ENCODE measurements at places on chromosomes 5 and 9.
A peak's percentile ranks its signal among the peaks of the same experiment; 100 is the strongest.

- no peak for DNase-seq
Measured at GRCh38 chr9:405341-405740, 190.7 kb downstream of the DOCK8 start.

GRCh38 chr5:102834438-102834964 lies 79.4 kb downstream of the PAM start:
- DNase-seq, result no peak

DNA sequence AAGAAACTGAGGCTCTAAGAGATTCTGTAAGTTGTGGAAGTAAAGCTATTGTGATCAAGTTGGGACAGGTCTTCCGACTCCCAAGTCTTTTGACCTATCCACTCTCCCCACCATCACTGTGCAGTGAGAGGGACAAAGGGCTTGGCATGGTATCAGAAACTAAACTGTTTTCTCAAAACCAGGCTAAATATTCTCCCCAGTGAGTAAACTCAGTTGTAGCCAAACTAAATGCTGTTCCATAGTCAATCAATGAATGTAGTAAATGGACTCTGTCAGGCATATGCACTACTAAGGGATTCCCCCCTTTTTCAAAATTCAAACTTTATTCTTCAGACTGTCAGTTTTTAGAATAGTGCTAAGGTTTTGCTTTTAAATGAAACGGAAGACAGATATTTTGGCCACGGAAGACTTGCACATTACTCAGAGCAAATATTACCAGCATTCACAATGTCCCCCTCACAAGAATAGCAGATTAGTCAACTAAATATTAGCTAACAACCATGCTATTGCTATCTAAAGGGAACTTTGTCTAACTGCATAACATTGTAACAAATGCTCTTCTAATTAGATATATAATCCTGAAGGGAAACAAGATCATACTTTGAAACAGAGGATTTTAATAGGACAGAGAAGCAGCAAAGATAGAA lies 7.1 kb downstream of the PRKAA1 start:
- no peak for DNase-seq

DNA sequence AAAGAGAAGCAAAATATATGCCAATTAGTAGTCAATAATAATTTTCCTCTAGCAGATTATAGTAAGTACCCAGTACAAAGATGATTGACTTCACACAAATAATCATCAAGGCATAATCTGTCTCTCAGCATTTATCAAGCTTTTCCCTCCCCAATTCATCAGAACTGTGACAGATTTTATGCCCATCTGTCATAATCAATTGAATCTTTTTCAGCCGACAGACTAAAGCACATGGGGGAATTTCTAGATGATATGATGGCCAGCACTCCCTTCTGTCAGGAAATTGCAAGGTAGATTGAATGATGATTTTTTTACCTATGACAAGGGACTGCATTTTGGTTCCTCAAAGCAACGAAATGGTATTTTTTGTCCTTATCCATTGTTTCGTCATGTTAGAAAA lies 227.1 kb upstream of the CYLC2 start:
- DNase-seq, result no peak

- DNase-seq, result no peak
Measured at GRCh38 chr5:161507591-161507990, 38.9 kb downstream of the GABRB2 start.

DNA sequence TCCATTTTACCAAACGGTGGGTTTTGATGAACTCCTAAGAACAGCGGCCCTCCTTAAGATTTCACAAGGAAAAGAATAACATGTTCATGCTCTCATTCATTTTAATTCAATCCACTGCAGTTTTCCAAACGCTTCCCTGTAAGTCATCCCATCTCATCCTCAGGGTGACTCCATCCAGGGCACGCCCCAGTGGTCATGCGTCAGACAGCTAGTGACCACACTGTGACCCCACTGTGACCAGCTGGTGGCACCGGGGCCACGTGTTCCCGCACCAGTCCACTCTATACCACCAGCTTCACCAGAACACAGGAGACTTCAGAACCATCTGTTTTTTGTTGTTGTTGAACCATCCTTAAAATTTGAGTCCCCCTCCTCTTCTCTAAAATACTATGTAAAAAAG lies 14.3 kb downstream of the ATPSCKMT start:
- no peak for DNase-seq

DNA sequence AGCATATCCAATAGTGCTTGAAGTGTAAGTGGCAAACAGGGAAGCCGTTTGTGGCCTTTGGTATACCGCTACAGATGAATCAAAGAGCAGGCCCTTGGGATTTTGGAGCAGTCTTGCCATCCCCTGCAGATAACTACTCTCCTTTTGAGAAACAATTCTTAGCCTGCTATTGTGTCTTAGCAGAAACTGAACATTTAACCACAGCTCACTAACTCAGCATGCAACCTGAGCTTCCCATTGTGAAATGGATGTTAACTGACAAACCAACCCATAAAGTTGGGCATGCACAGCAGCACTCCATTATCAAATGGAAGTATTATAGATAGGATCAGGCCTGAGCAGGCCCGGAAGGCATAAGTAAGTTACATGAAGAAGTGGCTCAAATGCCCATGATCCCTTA lies 315.3 kb upstream of the PTGER4 start:
- DNase-seq, result no peak

GRCh38 chr9:76456202-76456926 lies 2.6 kb upstream of the GCNT1 start:
- DNase-seq, result no peak

GRCh38 chr5:142403583-142403982 lies 78.8 kb upstream of the SPRY4 start:
- DNase-seq, result no peak

DNA sequence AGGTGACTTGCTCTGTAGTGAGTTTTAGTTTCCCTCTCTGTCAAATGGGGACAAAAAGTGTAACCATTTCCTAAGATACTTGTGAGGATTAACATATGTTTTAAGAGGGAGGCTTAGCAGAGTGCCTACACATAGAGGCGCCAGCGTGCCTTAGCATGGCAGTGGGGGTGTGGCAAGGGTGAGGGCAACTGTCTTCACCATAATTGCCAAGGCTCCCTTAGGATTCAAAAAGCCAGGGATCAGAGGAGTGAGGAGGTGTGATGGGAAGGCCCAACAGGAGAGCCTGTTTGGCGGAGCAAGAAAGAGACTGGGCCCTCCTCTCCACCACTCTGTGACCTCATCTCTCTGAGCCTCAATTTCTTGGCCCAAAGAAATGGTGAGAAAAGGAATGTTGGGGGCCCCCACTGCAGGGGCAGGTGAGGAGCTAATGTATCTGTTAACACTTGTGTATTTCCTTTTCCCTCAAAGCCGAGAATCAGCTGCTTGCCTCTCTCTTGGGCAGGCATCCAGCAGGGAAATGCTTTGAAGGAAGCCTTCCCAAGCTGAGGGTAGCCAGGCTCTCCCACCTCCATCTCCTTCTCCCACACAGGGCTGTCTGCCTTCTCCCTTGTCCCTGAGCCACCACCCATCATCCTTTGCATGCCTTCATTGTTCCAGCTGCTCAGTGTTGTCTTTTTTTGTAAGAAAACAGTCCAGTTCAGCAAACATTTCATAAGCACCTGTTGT lies 76.0 kb downstream of the DAB2IP start:
- DNase-seq, result no peak

- DNase-seq, result peak; percentile 73
Measured at GRCh38 chr9:115213818-115214334, 95.9 kb upstream of the TNC start.

DNA sequence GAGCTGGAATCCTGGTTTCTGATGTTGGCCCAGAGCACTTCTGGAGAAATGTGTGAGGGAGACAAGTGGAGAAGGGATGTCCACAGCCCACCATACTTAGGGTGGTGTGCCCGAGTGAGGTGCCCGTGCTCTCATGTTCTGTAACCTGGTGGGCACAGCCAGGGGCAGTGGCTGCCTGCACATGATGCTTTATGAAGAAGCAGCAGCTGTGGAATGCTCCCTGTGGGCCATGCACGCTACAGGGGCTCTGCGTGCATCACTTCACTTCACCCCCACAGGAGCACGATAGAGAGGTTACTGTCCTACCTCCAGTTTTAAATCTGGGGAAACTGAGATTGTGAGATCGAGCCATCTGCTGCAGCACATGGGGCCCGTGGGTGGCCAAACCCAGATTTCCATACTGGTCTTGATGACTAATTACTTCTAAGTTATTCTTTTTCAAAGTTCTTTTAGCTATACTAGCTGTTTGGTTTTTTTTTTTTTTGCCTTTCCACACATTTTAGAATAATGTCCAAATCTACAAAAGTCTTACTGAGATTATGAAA lies 441.6 kb downstream of the GADD45G start:
- no peak for DNase-seq

DNA sequence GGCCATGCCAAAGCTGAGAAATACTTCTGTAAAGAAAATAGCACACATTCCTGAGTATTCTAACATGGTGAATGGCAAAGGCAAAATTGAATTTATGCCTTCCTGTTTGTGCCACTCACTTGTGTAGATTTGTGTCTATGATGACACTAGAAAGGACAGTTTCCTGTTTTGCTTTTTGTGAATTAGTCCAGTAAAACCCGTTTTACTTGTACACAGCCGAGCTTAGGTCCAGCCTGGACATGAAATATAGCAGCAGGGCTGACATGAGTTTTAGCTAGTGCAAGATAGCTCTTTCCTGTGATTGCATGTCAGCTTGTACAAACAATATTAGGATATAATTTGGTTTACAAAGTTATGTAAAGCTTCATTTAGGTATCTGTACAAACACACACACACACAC lies 1891.7 kb upstream of the WWC1 start:
- no peak for DNase-seq

GRCh38 chr5:142716963-142717362 lies 31.1 kb upstream of the FGF1 start:
- DNase-seq, result no peak

GRCh38 chr5:37740331-37741066 lies 99.3 kb downstream of the GDNF start:
- DNase-seq, result peak; percentile 47

DNA sequence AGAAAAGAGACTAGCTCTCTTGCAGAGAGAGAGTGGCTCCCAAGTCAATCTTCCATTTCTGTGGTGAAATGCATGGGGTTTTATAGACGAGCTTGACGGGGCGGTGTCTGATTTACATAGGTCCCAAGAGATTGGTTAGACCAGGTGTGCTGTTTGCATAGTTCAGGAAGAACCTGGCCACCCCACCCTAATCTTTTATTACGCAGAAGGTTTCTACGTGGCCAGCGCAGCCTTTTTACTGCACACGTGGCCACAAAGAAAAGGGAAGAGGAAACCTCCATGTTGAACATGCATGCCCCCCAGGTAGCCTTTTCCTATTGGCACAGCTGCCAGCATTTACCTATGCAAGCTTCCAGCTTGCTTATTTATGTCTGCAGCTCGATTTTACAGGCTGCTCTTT lies 92.1 kb downstream of the CAVIN4 start:
- DNase-seq, result no peak

- no peak for DNase-seq
Measured at GRCh38 chr5:176386491-176386890, 1.9 kb downstream of the NOP16 start.

- no peak for DNase-seq
Measured at GRCh38 chr5:135188233-135188914, 154.3 kb upstream of the PITX1 start.

DNA sequence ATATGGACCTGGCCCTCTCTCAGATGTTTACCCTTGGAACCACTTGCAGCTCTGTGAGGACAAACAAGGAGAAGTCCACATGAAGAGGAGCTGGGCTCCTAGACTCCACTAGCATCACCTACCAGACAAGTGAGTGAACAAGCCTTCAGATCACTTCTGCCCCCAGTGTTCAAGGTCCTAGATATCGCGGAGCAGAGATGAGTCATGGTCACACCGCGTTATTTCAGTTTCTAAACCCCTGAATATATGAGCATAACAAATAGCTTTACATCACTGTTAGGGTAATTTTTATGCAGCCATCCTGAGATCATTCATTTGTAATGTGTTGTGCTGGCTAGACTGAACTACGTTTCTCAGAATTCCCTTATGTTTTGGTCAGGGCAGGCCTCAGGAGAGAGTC lies 77.0 kb upstream of the DAP start:
- no peak for DNase-seq

DNA sequence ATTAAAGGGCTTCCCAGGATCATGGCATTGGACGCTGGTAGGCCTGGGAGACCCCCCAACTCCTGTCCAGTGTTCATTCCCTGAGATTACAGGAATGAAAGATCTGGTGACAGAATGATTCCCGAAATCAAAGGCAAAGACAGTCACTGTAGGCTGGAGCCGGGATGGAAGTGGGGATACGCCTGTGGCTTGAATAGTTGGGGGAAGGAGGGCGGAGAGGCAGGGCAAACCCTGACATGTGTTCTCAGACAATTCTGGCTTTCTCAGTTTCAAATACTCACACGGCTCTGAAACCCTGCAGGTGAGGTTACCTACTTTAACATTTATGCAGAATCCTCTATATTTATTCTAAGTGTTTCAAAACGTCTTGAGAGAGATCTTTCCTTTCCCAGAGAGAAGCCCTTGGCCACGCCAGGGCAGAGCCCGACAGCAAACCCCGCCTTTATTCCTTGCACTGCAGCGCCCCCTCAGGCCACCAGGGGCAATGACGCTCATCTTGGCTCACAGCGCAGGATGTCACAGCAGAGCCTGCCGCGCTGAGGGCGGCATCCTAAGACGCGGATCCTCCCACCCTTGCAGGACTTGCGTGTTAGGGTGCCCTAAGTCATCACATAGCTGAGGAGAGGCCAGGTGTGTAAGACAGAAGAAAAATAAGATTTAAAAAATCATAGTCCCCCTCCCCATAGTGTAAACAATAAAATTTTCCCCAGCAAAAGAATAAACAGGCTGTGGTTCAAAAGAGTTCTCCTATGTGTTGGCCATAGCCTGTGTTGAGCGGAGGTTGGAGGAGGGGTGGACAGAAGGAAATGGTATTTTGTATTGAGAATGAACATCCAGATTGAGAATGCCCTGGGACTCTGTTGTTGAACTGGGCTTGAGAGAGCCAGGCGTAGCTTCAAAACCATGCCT lies 284.5 kb downstream of the NTRK2 start:
- DNase-seq, result no peak

GRCh38 chr9:136373300-136374182 lies at the start of gene CARD9:
CARD9 (minus strand) TSS chr9:136373669; CDS start chr9:136372078, 1,591 bp downstream.
- no peak for DNase-seq

- DNase-seq, result no peak
Measured at GRCh38 chr5:180467028-180467975, 26.9 kb upstream of the CNOT6 start.

DNA sequence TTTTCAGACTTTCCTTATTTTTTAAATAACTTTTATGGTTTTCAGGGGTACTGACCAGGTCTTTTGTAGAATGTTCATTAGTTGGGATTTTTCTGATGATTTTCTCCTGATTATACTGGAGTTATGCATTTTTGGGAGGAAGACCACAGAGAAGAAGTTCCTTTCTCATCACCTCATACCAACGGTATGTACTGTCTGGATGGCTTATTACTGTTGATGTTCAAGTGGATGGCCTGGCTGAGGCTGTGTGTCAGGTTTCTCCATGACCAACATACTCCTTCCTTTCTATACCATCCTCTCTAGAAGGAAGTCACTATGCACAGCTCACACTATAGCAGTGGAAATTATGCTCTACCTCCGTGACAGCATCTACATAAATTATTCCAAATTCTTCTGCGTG lies 71.1 kb upstream of the NR3C1 start:
- no peak for DNase-seq
